ENCODE measurements at places on chromosomes 2 and 18.

GRCh38 chr18:179499-179898 lies 21.1 kb downstream of the USP14 start:
- peaks cover 23% of the 10 kb centered on the region for H3K4me1 ChIP-seq
- DNase-seq = no peak
- no peaks in the 10 kb centered on the region for H3K27me3 ChIP-seq

- no peak overlapping the region for H3K27ac ChIP-seq
- H3K4me3 ChIP-seq = no peak overlapping the region
- no peaks in the 10 kb centered on the region for H3K4me1 ChIP-seq
- H3K27me3 ChIP-seq = no peaks in the 10 kb centered on the region
- H3K36me3 ChIP-seq = no peaks in the 10 kb centered on the region
Observed at GRCh38 chr18:78146136-78147085, 833.2 kb upstream of the SALL3 start.

DNA sequence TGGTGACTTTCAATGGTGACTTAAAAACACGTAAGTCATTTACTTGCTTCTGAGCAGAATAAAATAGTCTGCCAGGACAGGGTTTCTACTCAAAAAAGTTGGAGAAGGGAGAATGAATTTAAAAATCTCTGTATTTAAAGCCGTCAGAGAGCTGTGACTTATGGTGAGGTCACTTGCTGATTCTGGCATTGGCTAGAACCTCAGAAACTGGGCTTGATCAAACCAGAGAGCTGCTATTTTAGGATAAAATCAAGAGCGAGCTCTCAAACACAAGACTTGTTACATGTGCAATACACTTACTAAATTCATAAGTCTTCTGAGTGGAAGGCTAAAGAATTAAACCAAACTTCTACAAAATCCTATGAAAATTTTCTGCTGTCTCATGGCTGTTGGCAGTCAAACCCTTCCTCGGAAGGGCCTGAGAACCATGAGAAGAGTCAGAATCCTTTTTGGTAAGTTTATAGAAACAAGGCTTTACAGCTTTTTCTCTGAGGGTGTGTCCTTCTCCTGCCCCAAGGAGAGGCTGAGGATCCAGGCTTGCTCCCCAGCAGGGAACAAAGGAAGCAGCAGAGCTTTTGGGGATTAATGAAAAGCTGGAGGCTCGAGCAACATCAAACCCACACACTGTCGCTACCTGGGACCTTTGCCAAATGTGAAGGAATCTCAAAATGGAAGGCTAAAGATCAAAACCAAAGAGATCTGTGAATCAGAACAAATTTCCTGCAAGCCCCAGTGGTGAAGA lies 816.4 kb downstream of the SOCS6 start:
- DNase-seq = no peak
- peaks cover 12% of the 10 kb centered on the region for H3K4me1 ChIP-seq
- no peaks in the 10 kb centered on the region for H3K27me3 ChIP-seq
- H3K36me3 ChIP-seq = no peaks in the 10 kb centered on the region
- H3K4me3 ChIP-seq = peak overlapping the region; percentile 61

DNA sequence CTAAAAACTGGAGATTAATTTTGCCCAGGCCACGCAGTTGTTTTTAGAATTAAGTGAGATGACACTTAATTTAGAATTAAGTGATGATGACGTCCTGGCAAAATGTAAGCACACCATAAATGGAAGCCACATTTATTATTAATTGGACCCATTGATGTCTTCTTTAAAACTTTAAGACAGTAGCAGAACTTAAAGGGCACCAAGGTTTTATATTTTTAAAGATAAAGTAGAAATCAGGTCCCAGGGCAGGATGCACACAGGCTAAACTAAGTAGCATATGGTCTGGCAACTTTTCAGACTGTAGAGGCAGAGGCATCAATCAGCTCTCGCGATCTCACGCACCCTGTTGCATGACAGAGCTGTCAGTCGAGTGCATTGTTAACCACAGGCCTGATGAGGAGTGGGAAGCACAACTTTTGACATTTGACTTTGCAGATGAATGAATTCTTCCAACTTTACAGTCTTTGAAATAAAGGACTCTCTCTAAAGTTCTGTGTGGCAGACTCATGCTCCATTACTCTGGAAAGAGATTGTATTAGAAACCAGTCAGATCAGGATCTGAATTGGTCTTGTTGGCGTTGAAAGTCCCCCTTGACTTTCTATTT lies 232.4 kb downstream of the CD226 start:
- DNase-seq = no peak
- H3K4me1 ChIP-seq = no peaks in the 10 kb centered on the region
- no peaks in the 10 kb centered on the region for H3K36me3 ChIP-seq
- no peaks in the 10 kb centered on the region for H3K27me3 ChIP-seq
- no peak overlapping the region for H3K4me3 ChIP-seq

DNA sequence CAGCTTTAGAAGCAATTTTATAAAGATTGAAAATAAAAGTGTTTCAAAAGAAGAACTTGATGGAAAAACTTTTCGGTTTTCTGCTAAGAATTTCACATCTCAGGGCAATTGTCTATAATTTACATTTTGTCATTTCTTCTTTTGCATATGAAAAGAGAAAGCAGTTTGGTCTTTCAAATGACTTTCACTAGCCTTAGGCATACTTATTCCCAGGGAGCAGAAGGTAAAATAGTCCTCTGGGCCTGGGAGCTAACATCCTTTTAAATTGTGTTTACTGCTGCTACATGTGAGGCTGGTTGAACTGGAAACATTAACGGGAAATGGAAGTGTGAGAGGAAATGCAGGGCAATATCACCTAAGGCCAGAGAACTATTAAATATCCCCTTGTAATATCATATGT lies 37.1 kb downstream of the MYO3B start:
- H3K4me1 ChIP-seq = peaks cover 13% of the 10 kb centered on the region
- H3K27me3 ChIP-seq = no peaks in the 10 kb centered on the region
- H3K27ac ChIP-seq = no peak overlapping the region
- no peak overlapping the region for H3K4me3 ChIP-seq
- no peak for DNase-seq
- no peaks in the 10 kb centered on the region for H3K36me3 ChIP-seq

DNA sequence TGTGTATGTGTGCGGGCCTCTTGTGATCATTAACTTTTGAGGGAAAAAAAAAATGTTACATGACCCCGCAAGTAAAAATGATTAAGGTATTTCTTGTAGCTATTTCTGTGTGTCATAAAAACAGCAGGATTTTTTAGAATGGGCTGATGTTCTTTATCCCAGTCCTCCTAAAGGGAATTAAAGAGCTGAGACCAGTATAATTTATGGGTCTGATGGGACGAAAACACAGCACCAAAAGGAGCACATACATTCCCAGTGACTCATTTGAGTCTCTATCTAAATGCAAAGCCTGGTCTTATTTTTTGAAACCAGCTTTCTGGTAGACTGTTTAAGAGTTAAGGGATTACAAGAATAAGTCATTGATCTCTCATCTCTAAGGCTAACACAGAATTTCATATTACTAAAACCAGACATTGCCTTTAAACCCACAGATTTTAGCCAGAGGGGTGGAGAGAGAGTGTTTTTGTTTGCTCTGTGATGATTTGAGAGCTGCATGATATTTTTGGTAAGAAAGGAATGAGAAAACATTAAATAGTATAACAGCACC lies 342.3 kb upstream of the EPHA4 start:
- no peak overlapping the region for H3K4me3 ChIP-seq
- H3K27ac ChIP-seq = no peak overlapping the region
- H3K27me3 ChIP-seq = no peaks in the 10 kb centered on the region
- DNase-seq = no peak
- H3K36me3 ChIP-seq = no peaks in the 10 kb centered on the region

DNA sequence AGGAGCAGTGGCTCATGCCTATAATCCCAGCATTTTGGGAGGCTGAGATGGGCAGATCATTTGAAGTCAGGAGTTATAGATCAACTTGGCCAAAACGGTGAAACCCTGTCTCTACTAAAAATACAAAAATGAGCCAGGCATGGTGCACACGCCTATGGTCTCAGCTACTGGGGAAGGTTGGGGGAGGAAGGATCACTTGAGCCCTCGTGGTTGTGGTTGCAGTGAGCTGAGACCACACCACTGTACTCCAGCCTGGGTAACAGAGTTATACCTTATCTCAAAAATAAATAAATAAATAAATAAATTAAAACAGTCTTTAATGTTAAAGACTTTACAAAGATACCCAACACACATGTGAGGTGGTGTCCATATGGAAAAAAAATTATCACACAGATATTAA lies 134.0 kb downstream of the C2orf74 start:
- no peaks in the 10 kb centered on the region for H3K4me1 ChIP-seq
- H3K27ac ChIP-seq = no peak overlapping the region
- H3K4me3 ChIP-seq = no peak overlapping the region
- no peak for DNase-seq

GRCh38 chr2:176725873-176726645 lies 456.8 kb downstream of the MTX2 start:
- no peaks in the 10 kb centered on the region for H3K27me3 ChIP-seq
- no peak for DNase-seq
- peaks cover 4% of the 10 kb centered on the region for H3K4me1 ChIP-seq
- H3K4me3 ChIP-seq = no peak overlapping the region
- no peak overlapping the region for H3K27ac ChIP-seq

GRCh38 chr2:157897106-157897971 lies 21.2 kb upstream of the ACVR1 start:
- no peak for DNase-seq
- H3K36me3 ChIP-seq = no peaks in the 10 kb centered on the region
- no peak overlapping the region for H3K27ac ChIP-seq
- no peaks in the 10 kb centered on the region for H3K4me1 ChIP-seq
- H3K27me3 ChIP-seq = no peaks in the 10 kb centered on the region

- no peak overlapping the region for H3K27ac ChIP-seq
- H3K4me3 ChIP-seq = peak overlapping the region; percentile 17
- peaks cover 30% of the 10 kb centered on the region for H3K4me1 ChIP-seq
- no peaks in the 10 kb centered on the region for H3K27me3 ChIP-seq
Observed at GRCh38 chr2:197846777-197847176, 42.4 kb downstream of the PLCL1 start.

DNA sequence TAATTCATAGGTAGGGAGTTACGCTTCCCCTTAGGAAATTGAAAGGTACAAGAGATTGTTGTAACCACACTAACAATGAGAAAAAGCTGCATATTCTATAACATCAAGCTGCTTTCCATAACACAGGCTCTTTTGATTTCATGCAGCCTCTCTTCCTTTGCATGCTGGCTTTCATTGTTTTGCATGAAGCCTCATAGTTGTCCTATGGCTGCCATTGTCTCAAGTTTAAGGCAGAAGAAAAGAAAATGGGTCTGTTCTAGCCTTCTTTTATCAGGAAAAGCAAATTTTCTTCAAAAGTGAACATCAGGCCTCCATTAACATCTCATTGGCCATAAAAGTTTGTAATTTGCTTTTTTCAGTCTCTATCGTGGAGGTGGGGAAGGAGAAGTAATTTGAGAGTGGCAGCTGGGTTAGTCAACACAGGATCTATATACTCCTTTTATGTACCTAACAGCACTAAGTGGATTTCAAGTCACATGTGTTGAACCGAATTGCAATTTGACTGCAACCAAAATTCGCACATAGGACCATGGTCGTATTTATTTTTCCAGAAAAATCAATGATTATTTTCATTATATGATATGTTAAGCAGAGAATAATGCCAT lies 248.5 kb upstream of the RND3 start:
- H3K36me3 ChIP-seq = no peaks in the 10 kb centered on the region
- DNase-seq = no peak
- no peak overlapping the region for H3K27ac ChIP-seq
- no peak overlapping the region for H3K4me3 ChIP-seq
- H3K27me3 ChIP-seq = no peaks in the 10 kb centered on the region

DNA sequence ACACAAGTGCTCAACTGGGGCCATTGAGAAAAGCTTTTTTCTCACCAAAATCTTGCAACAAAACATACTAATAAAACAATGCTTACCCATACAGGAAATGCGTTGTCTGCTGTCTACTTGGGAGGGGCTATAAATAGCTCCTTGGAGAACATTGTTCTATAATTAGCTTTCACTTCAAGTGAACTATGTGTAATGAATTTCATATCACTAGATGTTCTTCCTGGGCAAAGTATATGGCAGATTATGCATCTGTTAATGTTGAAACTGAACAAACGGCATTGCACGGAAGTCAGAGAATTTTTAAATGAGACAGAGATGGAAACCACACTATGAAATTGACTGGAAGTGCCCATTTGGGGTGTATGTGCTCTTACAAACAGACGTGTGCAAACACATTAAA lies 6.4 kb upstream of the NPAS2 start:
- DNase-seq = no peak
- H3K4me1 ChIP-seq = peaks cover 31% of the 10 kb centered on the region
- no peaks in the 10 kb centered on the region for H3K36me3 ChIP-seq
- H3K27ac ChIP-seq = peak overlapping the region; percentile 18
- H3K4me3 ChIP-seq = peak overlapping the region; percentile 15
- no peaks in the 10 kb centered on the region for H3K27me3 ChIP-seq

- no peaks in the 10 kb centered on the region for H3K27me3 ChIP-seq
- no peak overlapping the region for H3K27ac ChIP-seq
- peaks cover 30% of the 10 kb centered on the region for H3K4me1 ChIP-seq
- H3K4me3 ChIP-seq = no peak overlapping the region
- DNase-seq = no peak
Observed at GRCh38 chr2:44237221-44237620, 38.1 kb upstream of the SLC3A1 start.

DNA sequence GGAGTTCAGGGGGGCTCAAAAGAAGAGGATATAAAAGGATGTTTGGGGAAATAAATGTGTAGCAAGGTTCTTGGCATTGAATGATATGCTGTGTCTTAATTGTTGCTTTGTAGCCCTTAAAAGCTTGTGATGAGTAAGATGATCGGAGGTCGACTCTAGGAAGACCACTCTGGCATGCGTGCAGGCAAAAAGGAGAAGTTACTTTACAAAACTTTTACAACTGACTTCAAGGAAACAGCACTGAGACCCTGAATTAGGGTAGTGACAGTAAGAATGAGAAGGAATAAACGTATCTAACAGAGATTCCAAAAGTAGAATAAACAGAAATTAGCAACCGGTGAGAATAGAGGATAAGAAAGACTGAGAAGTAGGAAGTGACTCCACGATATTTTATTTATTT lies 228.7 kb upstream of the TANK start:
- no peak for DNase-seq
- H3K27ac ChIP-seq = no peak overlapping the region

DNA sequence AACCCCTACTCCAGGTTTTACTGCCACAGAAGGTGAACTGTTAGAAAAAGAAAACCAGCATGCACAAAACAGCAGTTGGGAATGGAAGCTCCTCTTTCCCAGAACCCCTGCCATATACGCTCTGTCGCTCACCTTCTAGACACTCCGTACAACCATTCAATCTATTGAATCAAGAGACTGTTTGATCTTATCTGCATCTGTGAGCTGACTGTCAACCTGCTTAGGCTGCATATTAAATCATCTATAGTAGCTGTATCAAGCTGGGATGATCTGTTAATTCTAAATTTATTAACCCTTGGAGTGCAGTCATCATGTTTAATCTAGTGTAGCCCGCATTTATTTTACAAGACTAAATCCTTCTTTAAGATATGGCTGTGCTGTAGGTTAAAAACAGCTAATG lies 13.6 kb upstream of the BCL11A start:
- peaks cover 6% of the 10 kb centered on the region for H3K4me1 ChIP-seq
- H3K27me3 ChIP-seq = no peaks in the 10 kb centered on the region
- no peak overlapping the region for H3K27ac ChIP-seq
- no peak for DNase-seq
- no peak overlapping the region for H3K4me3 ChIP-seq
- no peaks in the 10 kb centered on the region for H3K36me3 ChIP-seq

GRCh38 chr18:30160124-30160523 lies 882.4 kb downstream of the DSC3 start:
- H3K36me3 ChIP-seq = no peaks in the 10 kb centered on the region
- no peak for DNase-seq
- H3K27me3 ChIP-seq = no peaks in the 10 kb centered on the region
- no peaks in the 10 kb centered on the region for H3K4me1 ChIP-seq
- H3K4me3 ChIP-seq = no peak overlapping the region

Data from thoracic aorta (tissue), 2 donors.